ENCODE measurements at places on chromosomes 7 and 10.

GRCh38 chr7:12244129-12244528, 33.0 kb downstream of the TMEM106B start:
- no peak for DNase-seq

DNA sequence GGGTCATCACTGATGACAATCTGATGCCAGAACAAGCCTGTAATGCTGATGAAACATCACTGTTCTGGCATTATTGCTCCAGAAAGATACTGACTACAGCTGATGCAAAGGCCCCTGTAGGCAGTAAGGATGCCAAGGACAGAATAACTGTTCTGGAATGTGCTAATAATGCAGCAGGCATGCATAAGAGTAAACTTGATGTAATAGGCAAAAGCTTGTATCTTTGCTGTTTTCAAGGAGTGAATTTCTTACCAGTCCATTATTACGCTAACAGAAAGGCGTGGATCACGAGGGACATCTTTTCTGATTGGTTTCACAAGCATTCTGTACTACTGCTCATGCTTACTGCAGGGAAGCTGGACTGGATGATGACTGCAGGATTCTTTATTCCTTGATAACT, 18.7 kb downstream of the LCOR start:
- DNase-seq = peak; percentile 95

- no peak for DNase-seq
Observed at GRCh38 chr10:86163522-86164173, 202.9 kb downstream of the GRID1 start.

DNA sequence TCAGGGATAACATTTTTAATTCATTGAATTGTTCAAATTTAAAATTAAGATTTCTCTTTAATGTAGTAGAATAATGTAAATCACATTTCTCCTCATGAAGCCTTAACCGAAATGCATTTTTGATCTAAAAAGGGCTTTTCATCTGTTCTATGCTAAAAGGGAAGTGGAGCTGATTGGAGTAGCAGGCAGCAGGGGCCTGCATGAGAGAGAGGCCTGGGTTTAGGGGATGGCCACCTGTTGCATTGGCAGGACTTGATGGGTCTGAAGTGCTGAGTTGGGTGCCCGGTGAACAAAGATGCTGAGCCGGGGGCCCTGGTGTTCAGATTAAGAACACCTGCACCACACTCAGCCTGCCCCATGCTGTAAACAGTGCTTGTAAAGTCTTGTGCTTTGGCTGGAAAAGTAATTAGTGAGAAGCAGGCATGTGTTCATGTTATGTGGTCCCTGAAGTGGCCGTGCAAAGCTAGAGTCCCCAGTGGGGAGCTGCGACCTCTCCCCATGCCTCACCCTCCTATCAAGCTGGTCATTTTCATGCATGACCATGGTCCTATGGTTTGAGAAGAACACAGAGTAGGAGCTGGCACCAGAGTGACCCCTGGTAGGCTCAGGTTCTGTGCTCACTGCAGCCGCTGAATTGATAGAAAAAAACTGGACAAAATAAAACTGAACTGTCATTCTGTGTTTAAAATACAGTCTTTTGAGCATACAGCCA, 124.3 kb downstream of the ADCY1 start:
- DNase-seq = no peak

- no peak for DNase-seq
Observed at GRCh38 chr10:102673819-102674511, 29.7 kb downstream of the TRIM8 start.

GRCh38 chr10:58651040-58651439, 138.4 kb downstream of the BICC1 start:
- DNase-seq = no peak

DNA sequence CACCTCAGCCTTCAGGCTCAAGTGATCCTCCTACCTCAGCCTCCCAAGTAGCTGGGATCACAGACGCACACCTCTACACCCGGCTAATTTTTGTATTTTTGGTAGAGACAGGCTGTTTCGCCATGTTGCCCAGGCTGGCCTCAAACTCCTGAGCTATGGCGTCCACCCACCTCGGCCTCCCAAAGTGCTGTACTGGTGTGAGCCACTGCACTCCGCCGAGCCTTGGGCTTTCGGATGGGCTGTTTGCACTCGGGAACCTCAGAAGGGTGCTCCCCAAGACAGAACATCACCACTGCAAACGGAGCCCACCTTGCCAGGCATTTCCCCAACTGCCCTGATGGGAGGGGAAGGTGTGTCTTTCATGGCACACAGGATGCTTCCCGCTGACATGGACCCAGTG, 27.3 kb downstream of the TMEM120A start:
- no peak for DNase-seq

DNA sequence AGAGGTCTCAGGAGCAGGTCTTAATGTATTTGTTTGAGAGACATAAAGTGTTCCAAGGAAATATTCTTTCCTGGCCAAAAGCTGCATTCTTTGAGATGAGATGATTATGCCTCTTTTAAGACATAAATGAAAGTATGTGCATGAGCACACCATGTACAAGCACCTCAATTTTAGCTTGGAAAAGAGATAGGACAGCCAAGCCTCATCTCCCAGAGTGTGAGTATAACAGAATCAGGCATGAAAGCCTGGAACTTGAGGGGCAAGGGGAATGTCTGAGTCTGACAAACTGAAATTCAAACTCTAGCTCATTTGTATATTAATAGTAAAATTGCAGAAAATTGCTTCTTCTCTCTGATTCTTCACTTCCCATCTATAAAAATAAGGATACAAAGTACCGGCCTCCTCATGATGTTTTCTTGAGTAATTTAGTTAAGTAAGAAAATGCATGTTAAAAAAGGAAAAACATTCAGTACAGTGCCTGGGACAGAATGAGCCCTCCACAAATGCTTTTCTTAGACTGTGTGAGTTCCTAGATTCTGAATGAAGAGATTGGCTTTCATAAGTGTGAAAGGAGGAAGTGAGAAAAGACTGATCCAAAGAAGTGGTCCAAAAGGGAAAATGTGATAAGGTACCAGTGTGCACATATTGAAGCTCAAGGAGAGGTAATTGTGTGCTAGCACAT, 1260.9 kb upstream of the SORCS1 start:
- no peak for DNase-seq

- no peak for DNase-seq
Observed at GRCh38 chr10:14134275-14134674, 196.4 kb downstream of the FRMD4A start.

DNA sequence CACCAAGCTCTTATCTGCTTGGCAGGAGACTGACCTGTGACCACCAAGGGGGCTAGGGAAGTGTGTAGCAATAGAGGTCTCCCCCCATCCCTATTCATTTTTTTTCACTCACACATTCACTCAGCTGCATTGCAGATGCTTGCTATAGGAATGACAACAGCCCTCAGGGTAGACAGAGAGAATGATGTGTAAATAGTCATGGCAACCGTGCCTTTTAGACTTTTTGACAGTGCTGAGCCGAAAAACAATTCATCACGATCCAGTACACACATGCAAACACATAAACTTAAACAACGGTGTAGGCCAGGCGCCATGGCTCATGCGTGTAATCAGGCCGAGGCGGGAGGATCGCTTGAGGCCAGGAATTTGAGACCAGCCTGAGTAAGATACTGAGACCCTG, 7.6 kb upstream of the ELN start:
- DNase-seq = no peak

GRCh38 chr7:87223666-87224065, 4.1 kb upstream of the TMEM243 start:
- DNase-seq = no peak

DNA sequence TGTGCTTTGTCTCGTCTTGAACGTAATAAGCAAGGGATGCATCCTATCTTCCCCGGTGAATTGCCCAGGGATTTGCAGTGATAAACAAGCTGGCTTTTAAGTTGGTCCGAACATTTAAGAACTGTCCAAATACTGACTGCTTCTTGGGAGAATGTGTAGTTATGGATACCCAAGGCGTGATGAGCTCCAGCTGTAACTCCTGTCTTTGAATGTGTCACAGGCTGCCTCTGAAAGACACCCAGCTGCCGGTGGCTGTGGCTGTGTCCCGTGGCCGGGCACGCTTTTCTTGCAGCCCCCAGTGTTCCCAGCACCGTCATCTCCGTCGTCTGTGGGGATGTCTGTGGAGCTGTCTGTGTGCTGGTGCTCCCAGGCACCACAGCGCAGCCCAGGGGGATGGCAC, 118.1 kb downstream of the GLRX3 start:
- no peak for DNase-seq

DNA sequence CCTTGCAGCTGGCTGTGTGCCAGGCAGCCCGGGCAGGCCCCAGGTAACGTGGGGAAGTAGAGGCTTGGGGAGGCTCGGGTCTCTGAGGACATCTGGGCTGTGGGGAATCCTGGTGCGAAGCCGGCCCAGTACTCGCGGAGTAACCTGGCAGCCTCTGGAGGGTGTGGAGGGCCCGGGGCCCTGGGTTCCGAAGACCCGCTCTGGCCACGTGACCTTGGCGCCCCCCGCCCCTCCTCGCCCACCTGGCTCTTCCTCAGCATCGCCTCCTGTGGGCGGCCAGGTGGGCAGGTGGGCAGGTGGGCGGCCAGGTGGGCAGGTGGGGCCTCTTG, 143.1 kb downstream of the WDR37 start:
- DNase-seq = no peak

- no peak for DNase-seq
Observed at GRCh38 chr7:2997014-2997413, 46.7 kb downstream of the CARD11 start.

GRCh38 chr10:132516771-132517725, 20.5 kb upstream of the INPP5A start:
- DNase-seq = peak; percentile 81

DNA sequence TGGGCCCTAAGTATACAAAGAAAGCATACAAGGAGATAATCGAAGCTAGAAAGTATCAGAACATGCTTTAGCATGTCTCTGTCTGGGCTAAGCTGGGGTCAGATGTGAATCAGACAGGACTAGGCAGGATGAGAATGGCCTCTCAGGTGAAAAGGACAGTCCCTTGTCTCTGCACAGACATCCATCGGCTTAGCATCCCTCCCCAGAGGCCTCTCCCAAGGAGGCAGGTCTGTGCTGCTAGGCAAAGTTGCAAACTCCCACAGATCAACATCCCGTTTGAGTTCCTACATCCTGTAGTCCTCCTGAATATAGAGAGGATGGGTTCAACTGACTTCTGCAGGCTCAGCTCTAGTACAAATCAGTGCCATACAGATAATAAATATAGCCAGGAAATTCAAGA, 24.5 kb downstream of the CHST15 start:
- DNase-seq = no peak

GRCh38 chr10:35208536-35208935, 81.9 kb downstream of the CREM start:
- DNase-seq = no peak

GRCh38 chr10:122172361-122173008, 98.6 kb upstream of the BTBD16 start:
- no peak for DNase-seq

- DNase-seq = no peak
Observed at GRCh38 chr10:34078745-34079470, 736.2 kb downstream of the PARD3 start.

GRCh38 chr10:130350996-130351395, 214.8 kb downstream of the GLRX3 start:
- DNase-seq = no peak

DNA sequence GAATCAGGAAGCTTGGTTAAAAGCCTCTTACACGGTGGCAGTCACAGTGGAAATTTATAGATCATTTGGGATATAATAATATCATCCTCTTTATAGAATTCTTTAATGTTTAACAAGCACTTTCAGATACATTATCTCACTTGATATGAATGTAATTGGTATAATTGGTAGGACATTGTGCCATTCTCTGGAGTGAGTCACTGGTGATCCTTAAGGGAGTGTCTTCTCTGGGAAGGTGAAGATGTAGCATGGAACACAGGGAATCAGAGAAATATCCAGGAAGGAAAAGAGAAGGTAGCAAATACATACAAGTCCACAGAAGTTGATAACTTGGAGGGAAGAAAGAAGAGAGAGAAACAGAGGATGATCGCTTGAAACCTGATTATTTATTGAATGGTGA, 9.8 kb downstream of the PTPRZ1 start:
- no peak for DNase-seq

- no peak for DNase-seq
Observed at GRCh38 chr10:99329304-99329553, at the start of gene CNNM1. TSS of gene CNNM1 (plus strand) at chr10:99329356. CDS start at chr10:99329388, 32 bp downstream.

GRCh38 chr10:1044146-1044545, 4.8 kb downstream of the IDI1 start:
- DNase-seq = no peak

GRCh38 chr7:91912494-91912893, 28.2 kb upstream of the AKAP9 start:
- no peak for DNase-seq

- DNase-seq = no peak
Observed at GRCh38 chr7:100965723-100966541, 3.4 kb upstream of the MUC12 start.

- DNase-seq = no peak
Observed at GRCh38 chr10:68625316-68625921, 65.3 kb downstream of the TET1 start.

DNA sequence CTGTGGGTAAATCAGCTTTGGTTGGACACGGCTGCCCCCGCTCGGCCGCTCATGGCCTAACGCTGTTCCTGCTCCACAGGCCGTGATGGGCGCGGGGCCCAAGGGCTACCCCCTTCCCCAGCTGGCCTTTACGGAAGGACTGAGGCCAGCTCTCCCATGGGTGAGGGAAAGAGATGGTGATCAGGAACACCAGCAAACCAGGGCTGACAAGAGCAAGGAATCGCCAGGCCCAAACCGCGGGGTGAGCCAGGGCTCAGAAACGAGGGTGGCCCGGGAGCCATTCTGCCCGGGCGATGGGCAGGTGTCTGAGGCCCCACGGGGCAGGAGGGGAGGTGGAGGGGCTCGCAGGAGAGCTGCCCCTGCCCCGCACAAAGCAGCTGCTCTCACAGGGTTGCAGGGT, 26.6 kb downstream of the GPER1 start:
- no peak for DNase-seq

- no peak for DNase-seq
Observed at GRCh38 chr10:88989423-88989822, 1.2 kb upstream of the FAS start.

DNA sequence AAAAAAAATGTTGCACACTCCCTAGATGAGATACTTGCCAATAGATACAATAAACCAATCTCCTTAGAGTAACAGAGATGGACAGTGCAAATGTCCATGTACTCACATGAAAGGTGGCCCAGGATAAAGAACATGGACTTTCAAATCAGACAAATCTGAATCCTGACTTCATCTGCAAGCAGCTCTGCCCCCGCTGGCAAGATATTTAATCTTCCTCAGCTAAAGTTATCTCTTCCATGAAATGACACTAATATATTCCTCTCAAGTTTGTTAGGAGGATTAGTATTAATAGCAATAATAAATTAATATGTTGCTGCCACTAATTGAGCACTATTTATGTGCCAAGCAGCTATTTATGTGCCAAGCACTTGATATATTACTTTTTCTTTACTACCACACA, 148.6 kb upstream of the YAE1 start:
- DNase-seq = no peak

DNA sequence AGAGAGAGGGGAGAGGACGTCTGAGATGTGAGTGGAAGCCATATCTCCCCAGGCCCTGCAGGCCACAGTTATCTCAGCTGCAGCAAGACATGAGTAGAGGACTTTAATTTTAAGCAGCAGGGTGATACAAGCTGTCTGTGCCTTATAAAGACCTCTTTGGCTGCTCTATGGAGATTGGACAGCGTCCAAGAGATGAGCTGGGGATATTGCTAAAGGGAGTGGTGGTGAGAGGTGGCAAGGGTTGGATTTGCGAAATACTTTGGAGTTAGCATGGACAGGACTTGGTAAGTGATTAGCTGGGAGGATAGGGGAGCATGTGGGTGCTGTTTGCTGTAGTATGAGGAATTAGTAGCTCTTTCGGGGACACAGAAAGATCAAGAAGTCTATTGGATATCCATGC, 191.8 kb downstream of the CACNB2 start:
- no peak for DNase-seq

GRCh38 chr7:132164558-132165125, 411.6 kb downstream of the PLXNA4 start:
- DNase-seq = no peak
